ENCODE measurements at places on chromosomes 12 and 14.
A peak's percentile ranks its signal among the peaks of the same experiment; 100 is the strongest.

DNA sequence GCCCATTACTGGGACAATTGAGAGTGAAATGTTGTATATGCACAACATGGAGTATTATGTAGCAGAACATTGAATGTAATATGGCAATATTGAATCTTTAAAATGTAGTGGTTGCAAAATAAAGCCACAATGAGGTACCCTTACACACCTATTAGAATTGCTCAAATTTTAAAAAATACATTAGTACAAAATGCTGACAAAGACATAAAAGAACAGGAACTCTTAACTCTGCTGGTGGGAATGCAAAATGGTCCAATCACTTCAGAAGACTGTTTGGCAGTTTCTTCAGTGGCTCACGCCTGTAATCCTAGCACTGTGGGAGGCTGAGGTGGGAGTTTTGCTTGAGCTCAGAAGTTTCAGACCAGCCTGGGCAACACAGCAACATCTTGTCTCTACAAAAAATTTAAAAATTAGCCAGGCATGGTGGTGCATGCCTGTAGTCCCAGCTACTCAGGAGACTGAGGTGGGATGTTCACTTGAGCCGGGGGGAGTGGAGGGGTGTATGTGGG lies 6.8 kb upstream of the NAP1L1 start:
- DNase-seq, result no peak

DNA sequence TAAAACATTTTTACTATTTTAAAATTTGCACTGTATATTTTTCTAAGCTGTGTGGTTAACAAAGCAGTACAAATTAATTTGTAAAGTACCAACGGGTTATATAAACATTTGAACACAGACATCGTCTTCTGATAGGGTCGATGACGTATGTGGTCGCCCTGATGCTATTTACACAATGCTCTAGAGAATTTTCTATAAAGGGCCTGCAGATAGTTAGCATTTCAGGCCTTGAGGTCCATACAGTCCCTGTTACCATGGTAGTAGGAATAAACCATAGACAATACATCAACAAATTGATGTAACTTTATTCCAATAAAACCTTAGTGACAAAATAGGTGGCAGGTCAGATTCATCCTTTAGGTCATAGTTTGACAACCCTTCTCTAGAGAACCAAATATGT lies 25.7 kb upstream of the PDZRN4 start:
- no peak for DNase-seq

GRCh38 chr12:28550757-28551704 lies 360.8 kb downstream of the CCDC91 start:
- DNase-seq, result peak; percentile 9

GRCh38 chr14:61041704-61042103 lies 60.7 kb downstream of the SLC38A6 start:
- no peak for DNase-seq

- no peak for DNase-seq
These were observed 70.7 kb downstream of the BORCS5 start for GRCh38 chr12:12427568-12427967.

- DNase-seq, result no peak
These were observed 35.3 kb downstream of the MIPOL1 start for GRCh38 chr14:37232907-37233481.

DNA sequence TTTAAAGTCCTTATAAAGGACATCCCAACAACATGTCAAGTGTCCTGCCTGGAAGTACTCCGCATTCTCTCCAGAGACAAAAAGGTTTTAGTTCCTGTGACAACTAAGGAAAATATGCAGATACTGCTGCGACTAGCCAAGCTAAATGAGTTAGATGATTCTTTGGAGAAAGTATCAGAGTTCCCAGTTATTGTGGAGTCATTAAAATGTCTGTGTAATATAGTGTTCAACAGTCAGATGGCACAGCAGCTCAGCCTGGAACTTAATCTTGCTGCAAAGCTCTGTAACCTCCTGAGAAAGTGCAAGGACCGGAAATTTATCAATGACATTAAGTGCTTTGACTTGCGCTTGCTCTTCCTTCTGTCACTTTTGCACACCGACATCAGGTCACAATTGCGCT lies 40.2 kb downstream of the RIC8B start:
- DNase-seq, result no peak

GRCh38 chr12:101174541-101174940 lies 35.5 kb downstream of the SLC5A8 start:
- DNase-seq, result no peak

DNA sequence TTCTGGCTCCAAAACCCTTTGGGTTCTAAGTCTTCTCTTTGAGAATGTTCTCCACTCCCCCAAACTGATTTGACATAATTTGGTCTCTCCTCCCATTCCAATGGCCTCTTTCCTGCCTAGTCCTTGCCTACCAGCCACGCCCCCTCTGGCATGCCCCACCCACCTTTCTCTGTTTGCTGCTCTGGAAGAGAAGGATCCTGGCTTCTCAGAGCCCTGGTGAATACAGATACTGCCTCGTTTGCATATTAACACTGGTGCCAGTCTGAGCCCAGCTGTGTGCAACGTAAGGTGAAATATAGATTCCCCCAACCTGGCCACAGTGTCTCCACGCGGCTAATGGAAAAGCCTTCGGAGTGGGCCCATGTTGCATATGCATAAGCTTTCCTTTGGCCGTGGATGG lies 79.7 kb downstream of the PAPOLA start:
- no peak for DNase-seq

DNA sequence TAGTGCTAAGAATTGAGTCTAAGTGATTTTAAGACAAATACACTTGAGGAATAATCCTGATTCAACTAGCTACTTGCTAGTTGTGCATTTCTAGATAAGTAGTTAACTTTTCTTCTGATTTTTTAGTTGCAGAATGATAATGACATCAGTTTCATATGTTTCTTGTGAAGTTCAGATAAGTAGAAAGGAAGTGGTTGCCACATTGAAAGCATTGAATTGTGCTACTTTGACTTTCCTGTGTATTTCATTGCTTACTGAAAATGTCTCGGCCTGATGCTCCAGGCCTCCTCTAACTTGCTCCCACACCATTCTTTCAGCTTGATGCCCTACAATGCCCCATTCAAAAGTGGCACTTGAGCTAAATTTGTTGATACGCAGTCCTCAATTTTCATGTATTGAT lies 980.0 kb downstream of the TMTC2 start:
- DNase-seq, result no peak

DNA sequence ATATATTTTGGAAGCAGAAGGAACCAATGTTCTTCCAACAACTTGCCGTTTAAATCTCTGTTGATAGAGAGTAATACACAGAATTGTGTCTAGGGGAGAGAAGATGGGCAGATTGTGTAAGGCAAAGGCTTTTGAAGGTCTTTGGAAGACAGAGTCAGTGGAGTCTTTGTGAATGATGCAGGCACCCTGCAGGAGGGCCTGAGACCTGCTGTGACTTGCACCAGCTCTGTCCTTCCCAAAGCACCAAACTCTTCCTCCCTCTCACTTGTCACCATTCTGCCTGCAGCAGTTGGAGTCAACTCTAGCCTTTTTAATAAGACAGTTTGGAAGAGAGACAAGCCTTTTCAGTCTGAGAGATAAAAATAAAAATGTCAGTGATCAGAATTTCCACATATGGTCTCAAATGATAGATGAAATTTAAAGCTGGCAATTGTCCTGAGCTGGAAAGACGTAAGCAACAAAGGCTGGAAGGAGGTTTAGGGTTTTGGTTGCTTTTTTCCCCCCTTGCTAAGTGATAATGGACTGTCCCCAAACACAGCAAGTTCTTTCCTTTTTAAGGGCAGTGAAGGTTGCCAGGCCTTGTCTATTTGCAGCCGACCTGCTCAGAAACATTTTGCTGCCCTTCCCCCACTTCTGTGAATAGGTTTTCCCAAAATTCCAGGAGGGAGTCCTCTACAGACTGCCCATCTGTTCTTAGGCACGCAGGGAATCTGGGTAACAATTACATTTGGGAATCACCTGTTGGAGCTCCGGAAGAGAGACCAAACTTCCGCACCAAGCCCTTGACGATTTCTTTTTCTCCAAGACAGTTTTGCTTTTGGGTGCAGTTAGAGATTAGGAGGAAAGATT lies 103.0 kb upstream of the NTF3 start:
- DNase-seq, result no peak

DNA sequence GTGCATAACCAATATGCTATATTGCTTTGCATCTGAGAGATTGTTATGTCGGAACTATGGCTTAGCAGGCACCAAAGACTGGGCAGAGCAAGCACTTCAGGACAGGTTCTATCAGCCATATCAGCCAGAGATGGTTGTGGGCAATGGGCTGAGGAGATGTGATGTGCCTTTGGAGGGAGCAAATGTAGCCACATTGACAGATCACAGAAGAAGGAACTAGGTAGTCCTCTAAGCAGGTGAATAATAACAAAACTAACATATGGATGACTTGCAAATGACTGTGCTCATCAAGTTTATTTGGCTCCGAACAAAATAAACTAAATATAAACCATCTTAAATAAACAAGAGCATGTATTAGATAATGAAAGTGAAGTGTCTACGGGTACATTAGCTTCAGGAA lies 291.7 kb downstream of the RMST start:
- no peak for DNase-seq

GRCh38 chr12:102618197-102618877 lies 138.0 kb upstream of the IGF1 start:
- no peak for DNase-seq

- peak; percentile 23 for DNase-seq
These were observed 635 bp downstream of the LTA4H start for GRCh38 chr12:96034621-96035282.

DNA sequence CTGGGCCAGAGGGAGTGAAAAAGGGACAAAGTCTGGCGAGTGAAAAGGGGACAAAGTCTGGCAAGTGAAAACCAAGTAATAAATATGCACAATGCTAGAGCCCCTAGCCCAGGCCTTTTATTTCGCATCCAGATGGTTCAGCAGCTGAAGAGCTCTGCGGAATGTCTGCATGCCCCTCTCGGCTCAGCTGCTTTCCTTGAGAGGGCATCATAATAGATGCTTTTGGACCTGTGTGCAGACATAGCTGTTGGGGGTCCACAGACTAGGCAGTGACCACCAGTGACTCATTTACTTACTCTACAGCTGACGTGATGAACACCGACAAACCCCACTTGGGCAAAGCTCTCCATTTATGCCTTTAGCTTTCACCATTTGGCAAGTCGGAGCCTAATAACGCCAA lies 4.3 kb downstream of the NIN start:
- DNase-seq, result no peak

- DNase-seq, result no peak
These were observed 319.6 kb upstream of the RTL1 start for GRCh38 chr14:101223127-101223526.

DNA sequence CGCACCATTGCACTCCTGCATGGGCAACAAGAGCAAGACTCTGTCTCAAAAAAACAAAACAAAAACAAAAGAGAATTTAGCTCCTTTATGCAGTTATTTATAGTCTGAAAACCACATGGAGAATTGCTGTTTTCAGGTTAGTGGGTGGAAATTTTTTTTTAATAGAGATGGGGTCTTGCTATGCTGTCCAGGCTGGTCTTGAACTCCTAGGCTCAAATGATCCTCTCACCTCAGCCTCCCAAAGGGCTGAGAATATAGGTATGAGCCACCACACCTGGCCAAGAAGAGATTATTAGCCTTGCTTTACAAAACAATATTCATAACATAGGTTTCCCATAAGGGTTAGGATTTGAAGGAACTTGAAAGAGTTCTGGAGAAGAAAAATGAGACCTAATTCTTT lies 12.1 kb upstream of the SRP54 start:
- no peak for DNase-seq

- no peak for DNase-seq
These were observed 295.8 kb upstream of the SEL1L start for GRCh38 chr14:81829447-81829846.

DNA sequence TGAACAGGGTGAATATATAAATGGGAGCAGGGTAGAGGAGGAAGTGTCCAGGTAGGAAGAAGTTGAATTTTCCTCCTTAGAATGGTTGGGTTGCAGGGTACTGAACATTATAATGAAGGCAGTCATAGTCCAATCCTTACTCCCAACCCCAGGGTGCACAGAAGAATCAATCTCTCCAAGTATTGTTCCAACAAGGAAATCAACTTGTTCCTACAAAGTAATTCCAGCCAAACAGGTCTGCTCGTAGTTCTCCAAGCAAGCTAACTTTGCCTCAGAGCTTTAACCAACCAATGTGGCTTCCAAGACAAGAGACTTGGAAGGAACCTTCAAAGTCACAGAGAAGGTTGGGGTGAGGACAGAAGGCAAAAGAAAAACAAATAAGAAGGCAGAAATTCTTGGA lies 527.2 kb downstream of the MED13L start:
- no peak for DNase-seq
